NCI-H345 (cell line): ENCODE measurements at places on chromosomes 12 and 14.

DNA sequence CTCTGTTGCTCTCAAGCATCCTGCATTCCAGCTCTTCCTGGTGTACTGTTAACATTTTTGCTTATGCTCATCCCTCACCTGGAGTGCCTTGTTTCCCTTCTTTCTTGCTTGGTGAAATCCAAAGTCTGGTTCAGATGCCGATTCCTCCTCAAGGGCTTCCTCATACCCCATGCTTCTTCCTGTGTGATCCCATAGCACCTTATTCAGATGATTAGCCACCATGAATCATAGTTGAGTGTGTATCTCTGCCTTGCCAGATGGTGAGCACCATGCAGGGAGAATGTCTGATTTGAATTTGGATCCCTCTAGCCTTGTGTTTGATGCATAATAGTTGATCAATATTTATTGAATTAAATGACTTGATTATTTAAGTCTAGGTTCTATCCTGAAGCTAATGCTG, 39.4 kb upstream of the ANO4 start:
- DNase-seq: no peak

- no peak for DNase-seq
Observed at GRCh38 chr12:26172946-26173552, 22.3 kb upstream of the SSPN start.

DNA sequence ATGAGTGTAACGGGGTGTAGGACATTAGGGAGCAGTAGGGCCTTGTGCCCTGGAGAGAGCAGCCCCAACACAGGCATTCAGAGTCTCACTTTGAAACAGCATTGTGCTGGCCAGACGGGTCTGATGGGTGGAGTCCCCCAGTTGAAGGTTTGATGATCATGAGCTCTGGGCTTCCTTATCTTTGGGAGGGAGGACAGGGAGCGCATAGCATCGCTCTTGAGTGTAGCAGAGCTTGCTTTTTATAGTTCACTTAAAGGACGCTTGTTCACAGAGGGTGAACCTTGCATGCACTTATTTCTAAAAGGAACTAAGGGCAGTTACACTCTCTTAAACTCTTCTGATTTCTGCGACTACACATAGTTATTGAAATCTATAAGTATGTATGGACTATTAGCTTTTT, 10.6 kb downstream of the KCNK13 start:
- no peak for DNase-seq

DNA sequence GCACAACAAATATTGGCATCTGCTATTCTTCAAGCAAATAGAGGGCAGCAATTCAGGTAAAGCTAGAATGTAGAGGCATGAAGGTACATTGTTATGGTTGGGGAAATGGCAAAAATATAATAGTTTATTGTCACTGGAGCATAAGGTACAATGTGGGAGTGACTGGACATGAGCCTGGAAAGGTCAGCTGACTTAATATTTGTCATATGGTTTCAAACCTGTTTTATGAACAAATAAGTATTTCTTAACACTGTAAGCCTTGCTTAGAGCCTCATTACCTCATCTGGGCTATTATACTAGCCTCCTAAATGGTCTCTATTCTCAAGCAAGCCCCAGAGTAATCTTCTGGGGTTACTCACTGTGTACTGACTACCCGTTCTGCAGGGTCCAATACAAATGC, 33.7 kb downstream of the FAM177A1 start:
- DNase-seq: no peak

- peak; percentile 89 for DNase-seq
Observed at GRCh38 chr14:68195126-68195525, 375.5 kb downstream of the RAD51B start.

DNA sequence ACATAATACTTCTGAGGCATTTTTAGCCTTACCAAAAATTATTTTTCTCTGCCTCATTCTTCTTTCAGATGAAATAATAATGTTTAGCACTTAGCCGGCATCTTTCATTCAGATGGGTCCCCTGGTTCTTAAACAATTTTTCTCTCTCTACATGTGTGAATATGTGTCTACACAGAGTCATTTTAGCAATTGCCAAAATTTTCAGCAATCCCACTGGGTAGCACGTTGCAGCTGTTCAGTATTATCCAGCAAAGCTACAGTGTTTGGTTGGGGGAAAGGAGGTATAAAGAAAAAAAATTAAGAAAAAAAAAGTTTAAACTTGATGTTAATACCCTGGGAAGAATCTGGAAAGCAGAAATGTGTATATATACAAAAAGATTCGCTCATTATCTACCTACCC, 160.5 kb upstream of the TRHDE start:
- no peak for DNase-seq

DNA sequence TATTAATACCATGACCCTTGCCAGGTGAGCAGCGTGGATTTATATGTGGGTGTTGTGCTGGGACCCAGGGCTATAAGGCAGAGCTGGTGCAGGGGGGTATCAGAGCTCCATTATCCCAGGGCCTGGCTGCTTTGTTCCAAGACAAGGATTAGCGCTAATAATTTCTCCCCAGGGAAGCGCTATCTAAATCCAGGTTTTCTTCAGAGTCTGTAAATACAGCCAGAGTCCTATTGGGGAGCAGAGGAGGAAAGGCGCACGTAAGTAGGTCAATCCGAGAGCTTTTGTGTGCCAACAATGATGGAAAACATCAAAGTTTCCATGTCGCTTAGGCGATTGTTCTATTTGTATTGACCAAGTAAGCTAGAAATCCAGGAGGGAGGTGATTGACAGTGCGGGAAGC, 1009.7 kb downstream of the VRK1 start:
- DNase-seq: no peak

- no peak for DNase-seq
Observed at GRCh38 chr14:99420711-99421110, 59.9 kb downstream of the SETD3 start.

DNA sequence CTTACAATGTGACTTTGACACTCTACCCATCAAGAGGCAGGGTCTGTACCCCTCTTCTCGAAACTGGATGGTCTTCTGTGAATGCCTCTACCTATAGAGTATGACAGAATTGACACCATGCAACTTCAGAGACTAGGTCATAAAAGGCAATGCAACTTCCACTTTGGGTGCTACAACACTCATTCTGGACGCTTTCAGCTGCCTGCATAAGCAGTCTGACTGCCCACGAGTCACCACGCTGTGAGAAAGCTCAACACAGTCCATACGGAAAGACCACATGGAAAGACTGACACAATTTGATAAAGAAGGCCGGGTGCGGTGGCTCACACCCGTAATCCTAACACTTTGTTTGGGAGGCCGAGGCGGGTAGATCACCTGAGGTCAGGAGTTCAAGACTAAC, 14.9 kb downstream of the SLC7A7 start:
- DNase-seq: no peak

- DNase-seq: peak; percentile 43
Observed at GRCh38 chr12:8890313-8891085, 23.8 kb upstream of the PHC1 start.

GRCh38 chr14:22563987-22564386, 25.0 kb downstream of the DAD1 start:
- no peak for DNase-seq

- DNase-seq: no peak
Observed at GRCh38 chr12:52646613-52647012, 5.4 kb downstream of the KRT2 start.

DNA sequence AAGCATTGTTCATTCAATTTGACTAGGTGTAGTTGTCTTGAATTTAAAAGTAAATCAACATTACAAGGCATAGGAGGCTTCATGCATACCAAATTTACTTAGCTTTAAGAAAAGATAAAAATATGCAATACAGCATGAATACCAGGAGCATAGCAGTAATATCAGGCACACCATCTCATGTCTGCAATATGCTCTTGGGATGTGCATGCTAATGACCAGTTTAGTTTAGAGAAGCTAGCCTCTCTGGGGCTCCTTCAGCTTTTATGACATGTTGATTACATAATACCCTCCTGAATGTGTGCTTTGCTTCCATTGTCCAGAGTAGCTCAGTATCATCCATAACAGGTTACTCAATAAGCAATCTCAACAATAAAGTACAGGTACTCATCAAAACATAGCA, 497.2 kb downstream of the FLRT2 start:
- no peak for DNase-seq

DNA sequence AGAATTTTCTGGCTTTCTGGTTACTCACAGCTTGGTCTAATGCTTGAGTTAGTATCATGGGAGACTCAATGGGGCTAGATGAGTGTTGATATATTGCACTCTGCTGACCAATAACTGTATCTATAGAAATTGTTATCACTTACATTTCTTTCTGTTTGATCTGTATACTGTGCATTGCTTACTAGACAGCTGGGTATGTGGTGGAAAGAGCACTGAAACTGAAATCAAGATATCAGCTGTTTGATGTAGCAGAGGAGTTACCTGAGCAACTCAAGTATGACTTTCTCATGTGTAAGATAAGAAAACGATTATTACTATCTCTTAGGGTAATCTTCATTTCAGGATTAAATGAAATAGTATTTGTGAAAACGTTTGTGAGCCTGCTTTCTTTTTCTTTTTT, 183.0 kb downstream of the SLC15A5 start:
- no peak for DNase-seq

- DNase-seq: no peak
Observed at GRCh38 chr12:11651381-11651780, 1.9 kb downstream of the ETV6 start.

GRCh38 chr12:14562279-14562678, 5.4 kb downstream of the PLBD1 start:
- no peak for DNase-seq

DNA sequence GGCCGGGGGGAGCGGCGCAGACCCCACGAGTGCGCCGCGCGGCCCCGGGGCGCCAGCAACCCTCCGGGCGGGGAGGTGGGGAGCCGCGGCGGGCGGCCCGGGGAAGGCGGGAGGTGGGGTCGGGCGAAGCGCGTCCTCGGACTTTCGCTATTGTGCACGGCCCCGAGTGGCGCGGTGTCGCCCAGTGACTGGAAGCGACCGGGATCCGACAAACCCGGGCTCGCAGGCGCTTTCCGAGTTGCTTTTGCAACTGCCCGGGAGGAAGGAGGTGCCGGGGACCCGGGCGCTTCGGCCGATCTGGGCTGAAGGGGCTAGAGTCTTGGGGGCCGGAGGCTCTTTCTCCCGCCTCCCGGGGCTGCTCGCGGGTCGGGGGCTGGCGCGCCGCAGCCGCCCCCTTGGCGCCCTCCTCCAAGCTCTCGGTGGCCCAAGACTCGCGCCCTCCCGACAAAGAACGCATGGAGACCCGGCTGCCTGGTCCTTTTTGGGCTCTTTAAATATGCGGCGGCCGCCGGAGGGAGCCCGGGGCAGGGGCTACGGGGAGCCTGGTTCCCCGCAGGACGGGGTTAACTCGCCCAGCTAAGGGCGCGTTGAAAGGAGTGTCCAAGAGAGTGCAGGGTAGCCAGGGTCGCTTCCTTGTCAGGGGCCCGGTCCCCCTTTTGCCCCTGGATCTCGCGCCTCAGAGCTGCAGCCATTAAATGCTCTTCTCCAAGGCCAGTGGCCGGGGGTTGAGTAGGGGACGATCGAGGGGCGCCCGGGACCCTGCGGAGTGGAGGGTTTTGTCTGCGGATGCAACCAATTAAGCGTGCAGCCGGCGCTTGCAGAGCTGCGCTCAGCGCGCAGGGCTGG, 1.4 kb downstream of the HMGA2 start:
- DNase-seq: no peak

DNA sequence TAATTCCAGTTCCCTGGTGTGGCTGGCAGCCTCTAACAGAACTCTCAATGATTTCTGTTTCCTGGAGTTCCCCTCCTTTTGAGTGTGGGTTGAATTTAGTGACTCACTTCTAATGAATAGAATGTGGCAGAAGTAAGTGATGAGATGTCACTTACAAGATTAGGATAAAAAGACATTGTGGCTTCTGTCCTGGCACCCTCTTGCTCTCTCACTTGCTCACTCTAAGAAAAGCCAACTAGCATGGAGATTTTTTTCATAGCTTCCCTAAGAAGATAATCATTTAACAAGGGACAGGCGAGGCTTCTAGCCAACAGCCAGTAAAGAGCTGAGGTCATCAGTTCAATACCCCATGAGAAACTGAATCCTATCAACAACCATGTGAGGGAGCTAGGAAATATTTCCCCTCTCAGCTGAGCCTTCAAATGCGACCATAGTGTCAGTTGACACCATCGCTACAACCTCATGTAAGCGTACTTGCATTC, 156.7 kb downstream of the TMTC3 start:
- DNase-seq: no peak

DNA sequence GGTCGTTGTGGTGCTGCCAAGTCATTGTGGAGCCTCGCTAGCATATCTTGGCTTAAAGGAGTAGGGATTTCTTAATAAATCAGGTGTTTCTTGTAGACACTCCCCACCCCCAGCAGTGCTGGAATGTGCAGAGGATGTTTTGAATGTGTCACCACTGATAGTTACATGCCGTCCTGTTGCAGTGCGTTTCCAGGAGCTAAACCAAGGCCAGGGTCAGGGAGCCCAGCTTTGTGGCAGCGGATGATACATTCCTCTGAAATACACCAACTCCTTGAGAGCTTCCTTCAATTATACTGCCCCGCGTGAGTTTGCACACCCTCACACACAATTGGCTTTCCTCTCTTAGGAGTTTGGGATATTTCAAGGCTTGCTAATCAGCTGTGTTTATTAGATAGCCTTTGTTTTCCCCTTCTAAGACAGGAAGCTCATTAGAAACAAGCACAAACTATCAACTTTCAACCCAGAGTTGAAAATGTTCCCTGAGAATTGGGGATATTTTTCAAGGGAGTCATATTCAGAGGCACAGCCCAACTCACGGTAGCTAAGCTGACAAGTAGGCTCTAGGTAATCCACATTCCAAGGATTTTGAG, 154.9 kb downstream of the C12orf75 start:
- DNase-seq: no peak

- DNase-seq: no peak
Observed at GRCh38 chr12:24778486-24779304, 170.2 kb downstream of the BCAT1 start.

DNA sequence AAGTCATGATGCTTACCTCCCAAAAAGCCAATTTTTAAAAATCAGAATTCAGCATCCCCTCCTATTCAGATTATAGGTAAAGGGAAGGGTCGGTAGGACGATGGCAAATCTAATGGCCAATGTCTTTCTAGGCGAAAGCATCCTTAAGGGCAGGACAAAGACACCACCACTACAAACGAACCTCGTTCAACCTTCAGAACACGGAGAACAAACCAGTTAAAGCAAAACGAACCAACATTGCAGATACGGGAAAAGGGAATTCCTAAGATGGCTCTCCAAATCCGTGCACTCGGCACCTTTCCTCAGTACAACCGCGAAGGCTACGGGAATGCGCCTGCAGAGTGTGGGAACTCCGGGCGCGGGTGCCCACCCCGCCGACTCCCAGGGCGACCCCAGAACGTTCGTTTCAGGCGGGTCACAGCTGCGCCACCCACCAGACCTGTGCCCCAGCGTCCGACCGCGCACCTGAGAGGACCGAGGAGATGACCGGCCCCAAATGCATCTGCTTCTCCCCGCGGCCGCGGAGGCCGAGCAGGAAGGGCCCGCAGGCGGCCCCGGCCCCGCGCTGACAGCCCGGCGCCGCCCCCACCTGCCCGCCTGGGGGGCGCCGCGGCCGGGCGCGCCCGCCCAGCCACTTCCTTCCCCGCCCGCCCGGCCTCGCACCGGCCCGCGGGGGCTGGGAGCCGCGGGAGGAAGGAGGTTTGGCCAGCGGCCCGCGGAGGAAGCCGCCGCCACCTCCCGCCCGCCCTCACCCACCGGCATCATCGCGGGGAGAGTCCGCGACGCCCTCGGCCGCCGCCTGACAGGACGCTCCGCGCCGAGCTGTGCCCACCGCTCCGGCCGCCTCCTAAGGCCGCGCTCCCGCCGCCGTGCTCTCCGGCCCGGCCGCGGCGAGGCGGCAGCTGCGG, 578 bp downstream of the PPP1R13B start:
- DNase-seq: peak; percentile 36

GRCh38 chr12:24599736-24600135, 349.2 kb downstream of the BCAT1 start:
- DNase-seq: no peak
